ENCODE measurements at places on chromosomes 13 and 19. TPM values are rescaled to one million over a fixed set of nuclear protein-coding genes. Genes with fewer than 3 reads are reported as not detected.

The ZSCAN18 gene
- 107 TPM for total RNA-seq

The ZNF491 gene
- total RNA-seq: 5.0 TPM

The KIR3DL2 gene
- not detected for total RNA-seq

The CNOT3 gene
- 71.4 TPM for total RNA-seq

The OLFM4 gene
- not detected for total RNA-seq

The DAND5 gene
- not detected for total RNA-seq

The S1PR5 gene
- total RNA-seq: 0.81 TPM

The FBXL3 gene
- total RNA-seq: 96.5 TPM

The DPF1 gene
- total RNA-seq: not detected

The LGI4 gene
- 1.6 TPM for total RNA-seq

The EDDM13 gene
- total RNA-seq: not detected

The CGB2 gene
- total RNA-seq: not detected

The SGCG gene
- total RNA-seq: not detected

The OR7C1 gene
- not detected for total RNA-seq

The FCGBP gene
- total RNA-seq: 230 TPM

The SOX1 gene
- not detected for total RNA-seq

The DENND1C gene
- total RNA-seq: 105 TPM

The DCT gene
- 1.1 TPM for total RNA-seq

The CD79A gene
- 48.6 TPM for total RNA-seq

The PGPEP1 gene
- total RNA-seq: 61.0 TPM

The LYL1 gene
- total RNA-seq: 7.9 TPM

The ZNF229 gene
- 7.0 TPM for total RNA-seq

The DCLK1 gene
- not detected for total RNA-seq

The F10 gene
- total RNA-seq: not detected

The PRPF31 gene
- 86.8 TPM for total RNA-seq

The KCNN1 gene
- total RNA-seq: not detected

The CFAP97D2 gene
- total RNA-seq: 1.5 TPM

The POLR2E gene
- 95.3 TPM for total RNA-seq

The CLEC4G gene
- total RNA-seq: not detected

The ZNF791 gene
- total RNA-seq: 48.0 TPM

The CTU1 gene
- 10.3 TPM for total RNA-seq

The IGFLR1 gene
- 82.5 TPM for total RNA-seq

The ZFP14 gene
- 21.3 TPM for total RNA-seq

The TNFSF9 gene
- 0.30 TPM for total RNA-seq

The MEF2B gene
- 3.6 TPM for total RNA-seq

The ZNF20 gene
- 7.4 TPM for total RNA-seq

The SAFB gene
- 188 TPM for total RNA-seq

The LRRC4B gene
- not detected for total RNA-seq

The GZMM gene
- 55.9 TPM for total RNA-seq

The RASGRP4 gene
- total RNA-seq: not detected

The PRR19 gene
- 0.25 TPM for total RNA-seq

The GNA15 gene
- total RNA-seq: 0.39 TPM

The NRTN gene
- 0.88 TPM for total RNA-seq

The ZNF221 gene
- 5.6 TPM for total RNA-seq

The AMER2 gene
- not detected for total RNA-seq

The ZNF823 gene
- total RNA-seq: 7.2 TPM

The TTYH1 gene
- not detected for total RNA-seq

All from naive thymus-derived CD8-positive, alpha-beta T cell (primary cell).